ENCODE measurements at places on chromosomes 11 and 22. TPM values are rescaled to one million over a fixed set of nuclear protein-coding genes. Genes with fewer than 3 reads are reported as not detected.

DNA sequence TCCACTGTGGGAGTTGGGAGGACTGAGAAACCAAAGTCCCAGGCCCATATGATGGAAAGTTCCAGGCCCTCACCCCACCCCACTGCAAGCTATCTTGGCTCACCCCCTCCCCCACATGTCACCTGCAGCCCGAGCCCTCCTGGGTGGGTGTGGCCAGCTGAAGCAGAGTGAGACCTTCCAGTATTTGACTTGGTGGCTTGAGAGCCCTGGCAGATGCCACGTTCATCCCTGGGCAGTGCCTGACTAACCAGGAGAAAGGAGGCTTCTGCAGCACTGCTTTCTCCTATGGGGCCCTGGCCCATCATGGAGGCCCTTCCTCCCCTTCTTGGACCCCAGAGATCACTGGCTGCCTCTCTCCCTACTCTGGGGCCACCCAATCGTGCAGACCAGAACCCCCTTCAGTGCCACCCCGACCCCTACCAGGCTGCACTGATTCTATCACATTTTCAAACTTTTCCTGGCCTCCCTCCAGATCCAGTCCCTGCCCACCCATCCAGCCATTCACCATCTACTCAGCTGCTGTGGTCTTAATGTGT lies 38.1 kb upstream of the WNT11 start:
- no peaks in the 10 kb centered on the region for H3K27me3 ChIP-seq
- no peaks in the 10 kb centered on the region for H3K4me1 ChIP-seq
- no peak for DNase-seq

GRCh38 chr11:44899959-44900358 lies 50.7 kb downstream of the TP53I11 start:
- H3K27me3 ChIP-seq = no peaks in the 10 kb centered on the region
- no peaks in the 10 kb centered on the region for H3K36me3 ChIP-seq

DNA sequence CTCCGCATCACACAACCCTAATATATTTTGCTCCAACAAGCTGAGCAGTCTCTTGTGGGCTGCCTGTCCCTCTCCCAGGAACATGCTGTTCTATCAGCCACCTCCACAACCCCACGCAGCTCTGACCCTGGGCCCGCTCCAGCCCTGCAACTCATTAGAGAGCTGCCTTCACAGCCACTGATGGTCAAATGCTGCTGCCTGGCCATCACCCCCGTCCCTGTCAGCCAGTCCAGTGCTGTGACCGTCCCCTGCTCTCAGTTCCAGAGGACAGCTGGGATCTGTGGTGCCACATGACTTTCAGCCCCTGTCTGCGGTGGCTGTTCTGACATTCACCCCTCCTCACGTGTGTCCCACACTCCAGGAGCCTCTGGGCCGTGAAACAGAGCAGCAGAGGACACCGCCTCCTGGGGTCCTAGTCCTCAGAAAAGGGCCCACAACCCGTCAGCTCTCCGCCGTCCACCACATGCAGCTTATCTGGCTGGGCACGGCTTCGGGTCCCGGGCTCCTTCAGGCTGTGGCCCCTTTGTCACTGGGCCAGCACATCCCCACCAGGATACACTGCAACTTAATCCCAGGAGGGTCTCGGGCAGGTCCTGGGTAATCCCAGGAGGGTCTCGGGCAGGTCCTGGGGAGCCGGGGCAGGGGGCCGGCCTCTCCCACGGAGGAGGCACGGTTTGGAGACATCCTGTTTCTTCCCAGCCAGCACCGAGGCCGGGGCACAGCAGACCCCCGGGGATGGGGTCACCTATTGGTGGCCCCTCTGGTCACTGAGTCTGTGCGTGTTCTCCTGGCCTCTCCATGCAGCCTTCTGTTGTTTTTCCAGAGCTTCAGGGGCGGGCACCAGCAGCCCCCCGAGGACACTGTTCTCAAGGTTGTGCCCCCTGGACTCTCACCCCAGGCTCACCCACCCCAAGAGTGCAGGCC lies 15.1 kb downstream of the CRELD2 start:
- H3K27me3 ChIP-seq = peaks cover 9% of the 10 kb centered on the region
- H3K36me3 ChIP-seq = no peaks in the 10 kb centered on the region
- H3K4me1 ChIP-seq = peaks cover 66% of the 10 kb centered on the region
- no peak overlapping the region for H3K4me3 ChIP-seq
- peak overlapping the region; percentile 86 for H3K27ac ChIP-seq

DNA sequence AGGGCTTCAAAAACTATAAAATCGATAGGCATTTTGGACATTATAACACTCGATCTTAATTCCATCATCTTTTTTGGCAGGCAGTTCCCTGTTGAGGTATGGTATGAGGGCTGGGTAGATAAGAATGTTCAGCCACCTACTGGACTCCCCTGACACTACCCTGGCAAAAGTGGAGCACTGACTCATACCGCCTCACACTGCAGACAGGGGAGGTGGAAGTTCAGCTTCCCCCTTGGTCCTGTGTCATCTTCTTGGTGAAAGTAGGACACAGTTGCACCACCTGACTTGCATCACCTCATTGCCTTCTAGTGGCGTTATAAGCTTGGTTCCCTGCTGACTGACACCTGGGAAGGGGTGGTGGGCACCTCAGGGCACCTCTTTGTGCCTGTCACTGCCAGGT lies 30.4 kb downstream of the PAAF1 start:
- no peak overlapping the region for H3K27ac ChIP-seq
- DNase-seq = no peak
- H3K27me3 ChIP-seq = no peaks in the 10 kb centered on the region
- peaks cover 8% of the 10 kb centered on the region for H3K36me3 ChIP-seq
- H3K4me1 ChIP-seq = no peaks in the 10 kb centered on the region

DNA sequence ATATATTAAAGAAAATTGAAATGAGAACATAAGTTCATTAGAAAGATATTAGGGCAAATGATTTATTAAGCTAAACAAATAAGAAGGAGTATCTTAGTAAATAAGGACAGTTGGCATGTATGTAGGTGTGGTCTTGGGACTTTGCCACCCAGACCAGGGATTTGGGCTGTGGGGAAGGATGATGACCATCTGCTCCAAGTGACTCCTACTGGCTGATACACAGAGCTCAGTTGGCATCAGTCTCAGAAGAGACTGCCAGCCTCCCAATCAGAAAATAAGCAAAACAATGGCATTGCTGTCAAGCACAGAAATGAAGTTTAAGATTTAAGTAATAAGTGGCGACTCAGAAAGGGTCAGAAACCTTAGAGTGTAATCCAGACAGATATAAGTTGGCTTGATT lies 49.5 kb downstream of the PAX6 start:
- no peak for DNase-seq
- H3K27me3 ChIP-seq = no peaks in the 10 kb centered on the region
- no peaks in the 10 kb centered on the region for H3K36me3 ChIP-seq

DNA sequence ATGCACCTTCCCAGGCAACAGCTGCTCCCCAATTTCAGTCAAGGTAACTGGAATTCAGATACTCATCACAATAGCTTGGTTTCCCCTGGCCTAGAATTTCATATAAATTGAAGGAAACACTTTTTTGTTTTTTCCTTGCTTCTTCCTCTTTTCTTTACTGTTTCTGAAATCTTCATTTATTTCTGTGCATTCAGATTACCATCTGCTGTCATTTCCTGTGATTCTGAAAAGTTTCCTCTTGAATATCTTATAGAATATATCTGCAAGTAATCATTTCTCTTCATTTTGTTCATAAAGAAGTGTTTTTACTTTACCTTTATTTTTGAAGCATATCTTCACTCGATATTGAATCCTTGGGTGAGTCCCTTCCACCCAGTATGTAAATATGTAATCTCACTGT lies 85.3 kb downstream of the GAB4 start:
- DNase-seq = no peak
- H3K27ac ChIP-seq = no peak overlapping the region
- H3K4me1 ChIP-seq = no peaks in the 10 kb centered on the region
- H3K27me3 ChIP-seq = peaks cover 12% of the 10 kb centered on the region
- no peaks in the 10 kb centered on the region for H3K36me3 ChIP-seq
- no peak overlapping the region for H3K4me3 ChIP-seq

DNA sequence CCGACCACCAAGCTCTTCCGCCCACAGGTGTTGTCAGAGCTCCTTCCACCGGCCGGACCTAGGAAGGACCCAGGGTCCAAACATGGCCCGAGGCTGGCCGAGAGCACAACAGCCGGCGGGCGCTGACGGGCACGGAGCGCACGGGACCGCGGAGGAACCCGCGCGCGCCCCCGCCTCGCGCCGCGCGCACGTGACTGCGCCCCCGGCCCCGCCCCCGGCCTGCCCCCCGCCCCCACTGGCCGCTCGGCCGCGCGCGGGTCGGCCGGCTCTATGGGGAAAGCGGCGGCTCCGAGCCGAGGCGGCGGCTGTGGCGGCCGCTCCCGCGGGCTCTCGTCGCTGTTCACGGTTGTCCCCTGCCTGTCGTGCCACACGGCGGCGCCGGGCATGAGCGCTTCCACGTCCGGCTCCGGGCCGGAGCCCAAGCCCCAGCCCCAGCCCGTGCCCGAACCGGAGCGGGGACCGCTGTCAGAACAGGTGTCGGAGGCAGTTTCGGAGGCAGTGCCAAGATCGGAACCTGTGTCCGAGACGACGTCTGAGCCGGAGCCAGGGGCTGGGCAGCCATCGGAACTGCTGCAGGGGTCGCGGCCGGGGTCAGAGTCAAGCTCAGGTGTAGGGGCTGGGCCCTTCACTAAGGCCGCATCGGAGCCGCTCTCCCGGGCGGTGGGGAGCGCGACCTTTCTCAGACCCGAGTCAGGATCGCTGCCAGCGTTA lies at the start of gene OSBP2:
Gene OSBP2 (plus strand): TSS at position 235 of the 711 bp plus-strand sequence. CDS start 36 bp downstream, at position 271.
- peak within 1 kb of the TSS; percentile 77 for H3K27ac ChIP-seq
- no peaks in the 10 kb centered on the region for H3K27me3 ChIP-seq
- DNase-seq = peak; percentile 56
- H3K36me3 ChIP-seq = no peaks in the 10 kb centered on the region
- H3K4me3 ChIP-seq = peak within 1 kb of the TSS; percentile 90

DNA sequence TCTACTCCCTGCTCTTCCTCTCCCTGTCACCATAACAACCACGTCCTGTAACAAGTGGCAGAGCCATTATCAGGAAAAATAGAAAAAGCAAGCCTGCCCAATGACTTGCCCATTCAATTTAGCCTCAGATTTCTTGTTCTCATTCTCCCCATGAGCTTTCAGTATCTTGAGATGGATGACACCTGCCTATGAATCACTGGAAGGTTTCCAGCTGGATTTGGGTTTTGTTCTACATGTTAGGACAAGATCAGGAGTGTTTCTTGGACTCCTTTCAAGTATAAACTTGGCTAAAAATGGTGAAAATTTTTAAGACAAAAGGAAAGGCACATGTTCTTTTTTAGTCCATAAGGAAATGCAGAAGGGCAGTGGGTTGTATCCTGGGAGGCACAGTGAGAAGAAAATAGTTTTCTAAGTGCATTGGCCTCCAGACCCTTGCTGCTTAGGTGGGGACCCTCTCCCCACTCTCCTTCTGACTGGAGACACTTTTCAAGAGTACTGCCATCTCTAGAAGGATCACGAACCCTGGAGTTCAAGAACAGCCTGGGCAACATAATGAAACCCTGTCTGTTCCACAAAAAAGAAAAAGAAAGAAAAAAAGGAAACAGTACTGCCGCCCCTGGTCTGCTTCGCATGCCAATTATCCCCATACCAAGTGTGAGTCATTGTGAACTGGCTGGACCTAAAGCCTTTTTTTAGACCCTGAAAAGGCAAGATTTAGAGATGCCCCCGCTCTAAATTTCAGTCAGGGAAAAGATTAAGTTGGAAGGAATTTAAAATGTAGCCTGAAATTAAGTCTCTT lies 51.0 kb downstream of the MTNR1B start:
- no peak overlapping the region for H3K4me3 ChIP-seq
- no peaks in the 10 kb centered on the region for H3K4me1 ChIP-seq
- DNase-seq = no peak
- no peaks in the 10 kb centered on the region for H3K36me3 ChIP-seq
- no peak overlapping the region for H3K27ac ChIP-seq

GRCh38 chr11:16846305-16846704 lies 107.9 kb downstream of the C11orf58 start:
- H3K27me3 ChIP-seq = no peaks in the 10 kb centered on the region
- DNase-seq = no peak
- no peaks in the 10 kb centered on the region for H3K4me1 ChIP-seq
- no peak overlapping the region for H3K27ac ChIP-seq
- H3K4me3 ChIP-seq = no peak overlapping the region

DNA sequence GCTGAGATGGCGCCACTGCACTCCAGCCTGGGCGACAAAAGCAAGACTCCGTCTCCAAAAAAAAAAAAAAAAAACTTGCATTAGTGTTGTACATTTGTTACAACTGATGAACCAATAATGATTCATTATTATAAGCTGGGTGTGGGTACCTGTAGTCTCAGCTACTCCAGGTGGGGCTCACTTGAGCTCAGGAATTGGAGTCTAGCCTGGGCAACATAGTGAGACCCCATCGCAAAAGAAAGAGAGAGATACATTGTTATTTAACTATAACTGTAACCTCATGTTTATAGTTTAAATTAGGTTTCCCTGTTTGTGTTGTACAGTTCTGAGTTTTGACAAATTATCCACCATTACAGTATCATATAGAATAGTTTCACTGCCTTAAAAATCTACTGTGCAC lies 38.6 kb downstream of the KDM2A start:
- DNase-seq = no peak
- no peak overlapping the region for H3K27ac ChIP-seq

DNA sequence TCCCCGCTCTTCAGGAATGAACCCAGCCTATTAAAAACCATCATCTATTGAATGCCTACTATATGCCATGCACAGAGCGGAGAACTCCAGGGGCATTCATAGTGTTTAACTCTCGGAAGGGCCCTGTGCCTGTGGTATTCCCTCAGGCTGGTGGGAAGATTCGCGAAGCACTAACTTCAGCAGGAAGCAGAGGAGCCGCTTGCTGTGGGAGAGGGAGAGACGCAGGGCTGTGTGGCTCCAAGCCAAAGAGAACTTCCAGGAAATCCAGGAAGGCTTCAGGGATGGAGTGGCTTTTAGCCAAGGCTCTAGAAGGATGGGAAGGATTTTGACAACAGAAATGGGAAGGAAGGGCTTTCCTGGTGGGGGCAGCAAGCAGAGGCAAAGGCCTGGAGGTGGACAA lies 103.8 kb downstream of the TP53I11 start:
- no peaks in the 10 kb centered on the region for H3K27me3 ChIP-seq
- no peak for DNase-seq
- H3K36me3 ChIP-seq = no peaks in the 10 kb centered on the region
- no peak overlapping the region for H3K27ac ChIP-seq
- H3K4me1 ChIP-seq = no peaks in the 10 kb centered on the region

- H3K4me3 ChIP-seq = no peak overlapping the region
- no peak for DNase-seq
- H3K27ac ChIP-seq = no peak overlapping the region
- no peaks in the 10 kb centered on the region for H3K27me3 ChIP-seq
These were observed 919.5 kb downstream of the JRKL start for GRCh38 chr11:97309291-97309690.

- no peaks in the 10 kb centered on the region for H3K4me1 ChIP-seq
- H3K36me3 ChIP-seq = no peaks in the 10 kb centered on the region
- DNase-seq = no peak
These were observed 20.5 kb downstream of the THY1 start for GRCh38 chr11:119402470-119402869.

DNA sequence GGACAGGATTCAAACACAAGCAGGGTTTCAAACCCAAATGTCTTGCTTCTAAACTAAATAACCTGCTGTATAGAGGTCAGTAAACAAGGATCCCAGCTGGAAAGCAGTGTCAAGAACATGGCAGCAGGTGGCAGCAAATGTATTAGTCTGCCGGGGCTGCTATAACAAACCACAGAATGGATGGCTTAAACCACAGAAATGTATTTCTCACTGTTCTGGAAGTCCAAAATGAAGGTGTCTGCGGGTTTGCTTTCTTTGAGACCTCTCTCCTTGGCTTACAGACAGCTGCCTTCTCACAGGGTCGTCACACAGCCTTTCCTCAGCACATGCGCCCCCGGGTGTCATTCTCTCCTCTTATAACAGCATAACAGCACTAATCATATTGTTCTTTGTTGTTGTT lies 65.1 kb upstream of the LRRC55 start:
- H3K27ac ChIP-seq = no peak overlapping the region
- no peaks in the 10 kb centered on the region for H3K27me3 ChIP-seq
- no peak overlapping the region for H3K4me3 ChIP-seq
- DNase-seq = peak; percentile 38

The PRAME gene
- not detected for total RNA-seq

The FOLH1 gene
- not detected for total RNA-seq

The LIN7C gene
- 23.1 TPM for total RNA-seq

The ARHGEF17 gene
- 44.9 TPM for total RNA-seq

Measured in transverse colon (tissue), 4 donors.